Type B pancreatic cell (in vitro differentiated cells): ENCODE measurements at places on chromosomes 1 and 21. TPM values are rescaled to one million over a fixed set of nuclear protein-coding genes. Genes with fewer than 3 reads are reported as not detected.
A peak's percentile ranks its signal among the peaks of the same experiment; 100 is the strongest.

- no peaks in the 10 kb centered on the region for H3K27me3 ChIP-seq
- no peak overlapping the region for H3K27ac ChIP-seq
- H3K4me1 ChIP-seq, result peaks cover 26% of the 10 kb centered on the region
- no peak for DNase-seq
These were observed 89.7 kb downstream of the ATP5PO start for GRCh38 chr21:33825915-33826314.

GRCh38 chr21:30638686-30639085, 3.7 kb downstream of the KRTAP20-2 start:
- no peaks in the 10 kb centered on the region for H3K27me3 ChIP-seq
- H3K4me3 ChIP-seq, result no peak overlapping the region
- H3K36me3 ChIP-seq, result no peaks in the 10 kb centered on the region
- no peak overlapping the region for H3K27ac ChIP-seq

DNA sequence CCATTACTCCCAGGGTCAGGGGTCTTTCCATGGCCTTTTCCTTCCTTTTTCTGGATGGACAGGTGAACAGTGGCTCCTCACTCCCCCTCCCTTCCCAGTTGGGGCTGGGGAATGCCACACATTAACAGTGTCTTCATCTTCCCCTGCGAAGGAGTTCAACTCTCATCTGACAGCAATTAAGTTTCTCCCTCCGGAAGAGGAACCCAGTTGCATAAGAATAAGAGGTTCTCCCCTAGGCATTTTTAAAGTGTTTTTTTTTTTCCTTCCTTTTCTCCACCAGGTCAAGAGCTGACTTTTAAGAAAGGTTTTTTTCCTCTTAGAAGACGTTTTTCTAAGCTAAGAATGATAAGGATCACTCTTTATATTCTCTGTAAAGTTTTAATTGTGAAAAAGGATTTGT, 42.3 kb upstream of the FASLG start:
- DNase-seq, result no peak
- peaks cover 3% of the 10 kb centered on the region for H3K36me3 ChIP-seq
- H3K4me1 ChIP-seq, result peaks cover 5% of the 10 kb centered on the region

DNA sequence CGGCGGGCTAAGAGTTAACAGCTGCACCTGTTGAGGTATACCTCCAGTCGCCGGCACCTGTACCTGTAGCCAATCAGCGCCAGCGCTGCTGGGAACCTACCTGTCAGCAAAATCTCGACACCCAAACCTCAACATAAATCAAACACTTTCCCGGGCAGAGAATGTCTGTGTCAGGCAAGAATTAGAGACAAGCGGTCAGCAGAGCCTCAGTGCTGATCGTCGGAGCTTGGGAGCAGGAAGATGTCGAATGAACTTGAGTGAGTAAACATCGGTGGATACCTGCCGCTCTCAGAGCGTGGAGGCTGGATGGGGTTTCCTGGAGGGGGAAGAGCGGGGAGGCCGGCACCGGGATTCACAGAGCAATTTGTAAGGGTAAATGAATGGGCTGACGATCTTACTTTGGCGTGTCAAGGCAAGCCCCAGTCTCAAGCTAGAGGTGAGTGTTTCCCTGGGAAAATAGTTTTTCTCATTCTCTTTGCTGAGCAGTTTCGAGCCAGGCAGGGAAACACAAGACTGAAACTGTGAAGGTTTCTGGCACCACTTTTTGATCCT, at the start of gene GRHL3:
TSS of gene GRHL3 (plus strand) at position 46 of the 552 bp plus-strand sequence. CDS start at position 241, 195 bp downstream.
- H3K4me3 ChIP-seq, result peak within 1 kb of the TSS; percentile 92
- H3K36me3 ChIP-seq, result peaks cover 7% of the 10 kb centered on the region
- peaks cover 49% of the 10 kb centered on the region for H3K27me3 ChIP-seq
- peak within 1 kb of the TSS; percentile 94 for H3K27ac ChIP-seq
- peaks cover 42% of the 10 kb centered on the region for H3K4me1 ChIP-seq

Gene GALE
- total RNA-seq, result 39.0 and 47.7 TPM in 2 replicates
